ENCODE measurements at places on chromosomes 16 and 17. TPM values are rescaled to one million over a fixed set of nuclear protein-coding genes. Genes with fewer than 3 reads are reported as not detected.

DNA sequence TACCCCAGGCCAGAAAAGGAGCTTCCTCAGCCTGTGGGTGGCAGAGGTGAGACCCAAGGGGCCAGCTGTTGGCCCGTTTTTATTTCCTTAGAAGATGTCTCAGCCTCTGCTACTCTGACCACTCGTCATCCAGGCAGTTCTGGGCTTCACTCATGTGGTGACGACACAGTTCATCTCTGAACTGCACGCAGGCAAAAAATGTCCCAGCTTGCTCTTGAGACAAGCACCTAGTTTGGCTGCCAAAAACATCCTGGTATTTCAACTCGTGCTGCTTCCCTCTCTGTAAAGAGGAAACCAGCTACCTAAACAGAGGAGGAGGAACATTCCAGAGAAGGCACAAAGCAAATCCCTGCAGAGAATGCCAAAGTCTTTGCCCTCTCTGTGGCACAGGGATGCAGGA lies 125.7 kb downstream of the XYLT1 start:
- DNase-seq, result peak; percentile 87

DNA sequence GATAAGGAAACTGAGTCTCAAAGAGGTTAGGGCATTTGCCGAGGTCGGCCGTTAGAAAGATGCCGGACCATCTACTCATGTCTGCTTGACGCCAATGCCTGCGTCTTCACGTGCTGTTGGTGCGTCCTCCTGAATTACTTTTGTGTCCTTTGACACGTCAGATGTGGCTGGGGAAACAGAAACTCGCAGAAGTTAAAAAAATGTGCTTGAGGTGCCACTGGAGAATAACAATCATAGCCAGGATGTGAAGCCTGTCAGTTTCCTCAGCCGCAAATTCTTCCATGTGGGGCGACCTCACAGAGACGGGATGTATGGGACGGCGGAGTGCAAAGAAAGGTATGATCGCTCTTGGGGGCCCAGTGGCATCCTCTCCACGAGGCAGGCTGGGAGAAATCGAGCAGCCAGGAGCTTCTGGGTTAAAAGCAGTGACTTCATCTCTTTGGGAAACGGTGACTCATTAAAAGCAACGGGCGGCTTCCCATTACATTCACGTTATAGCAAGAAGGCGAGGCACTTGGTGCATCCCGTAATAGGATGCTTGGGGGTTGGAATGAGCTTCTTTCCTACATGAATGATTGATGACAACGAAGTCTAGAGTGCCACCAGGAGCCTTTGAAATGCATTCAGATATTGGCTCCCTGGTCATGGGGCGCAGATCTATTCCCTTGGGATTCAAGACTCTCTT lies 67.8 kb downstream of the BMERB1 start:
- peak; percentile 79 for DNase-seq

DNA sequence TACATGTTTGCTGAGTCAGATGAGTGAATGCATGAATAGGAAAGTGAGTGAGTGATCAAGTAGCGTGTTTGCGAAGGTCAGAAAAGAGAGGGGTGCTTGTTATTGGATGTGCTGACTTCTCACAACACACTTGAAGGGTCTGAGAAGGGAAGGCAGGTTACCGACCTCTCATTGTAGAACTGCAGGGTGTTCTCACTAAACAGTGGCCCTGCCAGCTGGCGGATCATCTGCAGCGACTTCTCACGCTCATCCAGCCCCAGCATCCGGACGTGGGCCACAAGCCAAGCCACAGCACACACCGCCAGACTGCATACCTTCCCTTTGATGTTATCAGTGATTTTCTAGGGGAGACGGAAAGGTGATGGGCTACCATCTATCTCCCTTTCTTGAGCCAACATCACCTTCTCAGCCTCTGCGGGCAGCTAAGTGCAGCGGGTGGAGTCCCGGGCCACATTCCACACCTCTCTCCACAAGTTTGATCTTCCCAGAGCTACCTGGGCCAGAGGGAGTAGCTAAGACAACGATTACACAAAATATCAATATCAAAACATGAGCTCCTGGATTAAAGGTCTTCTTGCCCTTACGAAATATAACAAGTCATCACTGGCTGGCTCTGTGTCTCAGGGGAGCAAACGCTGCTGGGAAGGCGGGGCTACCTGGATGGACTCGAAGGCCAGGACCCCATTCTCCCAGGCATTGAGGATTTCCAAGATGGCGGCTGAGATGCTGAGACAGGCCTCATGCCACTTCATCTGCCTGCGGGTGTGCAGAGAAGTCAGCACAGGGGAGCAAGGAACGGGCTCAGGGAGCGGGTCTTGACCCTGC lies 11.0 kb downstream of the CSF3 start:
- DNase-seq, result no peak

GRCh38 chr17:34275881-34276280 lies 5.9 kb downstream of the CCL7 start:
- no peak for DNase-seq

DNA sequence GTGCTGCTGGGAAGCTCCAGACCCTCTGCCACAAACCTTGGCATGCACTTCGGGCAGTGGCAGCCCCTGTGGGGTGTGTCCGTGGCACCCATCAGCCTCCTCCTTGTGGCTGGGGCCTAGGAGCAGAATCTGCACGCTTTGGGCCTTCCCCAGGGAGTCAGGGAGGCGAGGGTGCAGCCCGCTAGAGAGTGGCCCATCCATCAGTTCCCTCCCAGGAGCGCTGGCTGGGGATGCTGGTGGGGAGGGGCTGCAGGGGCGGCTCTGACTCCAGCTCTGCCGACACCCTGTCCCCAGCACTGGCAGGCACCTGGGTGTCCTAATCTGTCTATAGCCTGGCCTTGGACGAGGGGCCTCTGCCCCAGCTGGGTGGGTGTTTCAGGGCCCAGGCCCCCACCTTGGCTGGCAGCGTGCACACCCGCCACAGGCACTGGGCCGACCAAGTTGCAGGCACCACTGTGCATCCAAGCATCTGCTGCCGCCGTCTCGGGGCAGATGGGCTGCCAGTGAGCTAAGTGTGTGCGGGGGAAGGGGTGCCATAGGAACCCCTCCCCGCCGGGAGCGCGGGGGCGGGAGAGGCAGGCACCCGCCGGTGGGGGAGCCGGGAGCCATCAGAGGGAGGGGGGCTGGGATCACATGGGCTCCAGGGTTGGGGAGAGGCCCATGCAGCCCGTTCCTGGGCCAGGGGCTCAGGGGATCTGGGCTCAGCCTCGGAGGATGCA lies 30.2 kb downstream of the ENDOV start:
- no peak for DNase-seq

Gene CASKIN1
- 0.05 TPM for total RNA-seq
